ENCODE measurements at places on chromosomes 16 and 17. TPM values are rescaled to one million over a fixed set of nuclear protein-coding genes. Genes with fewer than 3 reads are reported as not detected.

TP53TG3C gene
- total RNA-seq, result not detected

SLC35G6 gene
- total RNA-seq, result not detected

KCNJ12 gene
- 7.2 TPM for total RNA-seq

CAVIN1 gene
- total RNA-seq, result 1,211 TPM

SMIM36 gene
- not detected for total RNA-seq

ITGAL gene
- not detected for total RNA-seq

DGKE gene
- total RNA-seq, result 6.1 TPM

LPO gene
- under 0.01 TPM for total RNA-seq

CMTM2 gene
- not detected for total RNA-seq

PLLP gene
- under 0.01 TPM for total RNA-seq

ORMDL3 gene
- 40.1 TPM for total RNA-seq

CDK5R1 gene
- 0.54 TPM for total RNA-seq

KREMEN2 gene
- total RNA-seq, result not detected

SDR42E1 gene
- 9.9 TPM for total RNA-seq

GPR179 gene
- under 0.01 TPM for total RNA-seq

KRTAP1-3 gene
- total RNA-seq, result not detected

CCL16 gene
- not detected for total RNA-seq

NOG gene
- total RNA-seq, result not detected

TTYH2 gene
- 1.3 TPM for total RNA-seq

FGF11 gene
- 0.91 TPM for total RNA-seq

TOB1 gene
- total RNA-seq, result 33.2 TPM

CCL13 gene
- total RNA-seq, result not detected

MAF gene
- 97.9 TPM for total RNA-seq

CD300H gene
- not detected for total RNA-seq

HOXB5 gene
- not detected for total RNA-seq

MT1M gene
- 6.3 TPM for total RNA-seq

MT1G gene
- total RNA-seq, result not detected

TVP23A gene
- total RNA-seq, result under 0.01 TPM

CIBAR2 gene
- total RNA-seq, result not detected

CUEDC1 gene
- total RNA-seq, result 25.9 TPM

PSMC5 gene
- total RNA-seq, result 74.1 TPM

FTSJ3 gene
- 41.1 TPM for total RNA-seq

GCGR gene
- not detected for total RNA-seq

MPO gene
- total RNA-seq, result 0.26 TPM

CES1 gene
- 3.7 TPM for total RNA-seq

MEIOC gene
- total RNA-seq, result under 0.01 TPM

EMC8 gene
- total RNA-seq, result 20.5 TPM

GNAO1 gene
- total RNA-seq, result not detected

SGCA gene
- 13.3 TPM for total RNA-seq

CA5A gene
- total RNA-seq, result not detected

PMM2 gene
- total RNA-seq, result 58.1 TPM

SDK2 gene
- total RNA-seq, result 8.1 TPM

ARL4D gene
- total RNA-seq, result 21.6 TPM

LRRC46 gene
- total RNA-seq, result 0.13 TPM

HOXB6 gene
- not detected for total RNA-seq

PLD6 gene
- 2.1 TPM for total RNA-seq

YBX2 gene
- 0.13 TPM for total RNA-seq
